ENCODE measurements at places on chromosomes 12 and 14.

GRCh38 chr14:85853996-85854526 is 324.1 kb downstream of the FLRT2 start:
- no peak for DNase-seq

- DNase-seq = no peak
Observed at GRCh38 chr12:24738441-24738840, 210.5 kb downstream of the BCAT1 start.

GRCh38 chr12:124694846-124695497 is 127.6 kb upstream of the NCOR2 start:
- no peak for DNase-seq

DNA sequence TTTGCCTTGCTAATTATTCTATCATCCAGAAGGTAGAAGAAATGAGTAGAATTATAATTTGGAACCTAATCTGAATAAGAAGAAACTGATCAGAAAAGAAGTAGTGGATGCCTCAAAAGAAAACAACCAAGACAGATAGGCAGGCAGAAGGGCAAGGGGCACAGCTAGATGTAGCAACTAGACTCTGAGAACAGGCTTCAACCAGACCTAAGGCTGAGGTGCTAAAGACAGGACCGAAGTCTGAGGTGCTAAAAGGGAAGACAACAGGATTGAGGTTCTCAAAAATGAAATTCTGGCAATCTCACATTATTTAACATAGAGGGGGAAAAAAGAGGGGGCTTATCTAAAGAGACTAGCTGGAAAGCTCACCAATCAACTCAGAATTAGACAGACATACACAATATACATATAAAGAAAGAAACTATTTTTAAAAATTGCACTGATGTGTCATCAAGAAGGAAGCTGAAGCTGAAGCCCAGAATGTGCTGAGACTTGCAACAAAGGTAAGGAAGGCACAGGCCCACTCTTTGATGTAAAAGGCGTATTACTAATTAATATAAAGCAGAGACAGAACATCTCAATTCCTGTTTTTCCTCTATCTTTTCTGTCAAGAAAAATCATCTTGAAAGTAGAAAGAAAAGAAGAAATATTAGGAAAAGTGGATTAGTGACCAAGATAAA is 43.8 kb upstream of the CSRNP2 start:
- no peak for DNase-seq

- no peak for DNase-seq
Observed at GRCh38 chr14:92415969-92416368, 93.0 kb downstream of the SLC24A4 start.

- DNase-seq = no peak
Observed at GRCh38 chr12:115871714-115872113, 405.8 kb downstream of the MED13L start.

DNA sequence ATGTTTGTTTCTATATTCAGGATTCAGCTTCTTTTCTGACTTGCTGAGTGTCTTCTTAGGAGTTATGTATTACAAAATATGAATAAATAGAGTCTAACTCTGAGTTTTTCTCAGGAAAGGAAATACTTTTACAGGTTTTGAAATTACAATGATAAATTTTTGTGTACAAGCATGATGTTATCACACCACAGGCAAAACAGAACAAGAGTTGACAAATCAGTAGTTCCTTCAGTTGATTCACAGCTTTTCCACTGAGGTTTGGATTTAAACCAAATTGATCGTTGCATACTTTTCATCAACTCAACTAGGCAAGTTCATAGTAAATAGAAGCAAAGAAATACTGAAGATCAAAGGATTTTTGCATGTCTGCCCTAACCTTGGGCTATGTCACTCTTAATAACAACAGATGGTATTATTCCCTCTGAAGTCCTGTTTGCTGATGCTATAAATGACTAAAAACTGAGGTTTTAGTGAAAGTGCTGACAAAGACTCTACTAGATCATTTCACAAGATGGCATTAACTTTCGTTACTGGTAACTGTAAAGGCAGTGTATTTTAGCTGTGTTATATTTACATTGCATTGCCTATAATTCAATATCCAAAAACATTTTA is 520.2 kb downstream of the FLRT2 start:
- DNase-seq = no peak

DNA sequence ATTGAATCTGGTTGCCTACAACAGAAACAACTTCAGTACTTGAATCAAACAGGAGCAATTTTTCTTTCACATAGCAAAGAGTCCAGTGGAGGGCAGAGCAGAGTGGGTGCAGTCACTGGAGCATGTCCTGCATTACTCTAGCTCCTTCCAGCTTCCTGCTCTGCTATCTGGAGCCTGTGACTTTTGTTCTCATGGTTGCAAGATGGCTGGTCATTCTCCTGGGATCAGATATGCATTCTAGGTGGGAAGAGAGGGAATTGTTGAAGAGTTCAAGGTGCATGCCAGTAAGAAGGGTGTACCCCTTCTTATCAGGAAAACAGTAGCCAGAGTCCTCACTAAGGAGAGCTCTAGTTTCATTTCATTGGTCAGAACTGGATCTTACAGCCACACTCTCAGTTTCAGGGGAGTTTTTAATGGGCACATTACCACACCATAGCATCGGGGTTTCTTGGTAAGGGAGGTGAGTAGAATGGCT is 8.0 kb downstream of the IFT43 start:
- DNase-seq = no peak

DNA sequence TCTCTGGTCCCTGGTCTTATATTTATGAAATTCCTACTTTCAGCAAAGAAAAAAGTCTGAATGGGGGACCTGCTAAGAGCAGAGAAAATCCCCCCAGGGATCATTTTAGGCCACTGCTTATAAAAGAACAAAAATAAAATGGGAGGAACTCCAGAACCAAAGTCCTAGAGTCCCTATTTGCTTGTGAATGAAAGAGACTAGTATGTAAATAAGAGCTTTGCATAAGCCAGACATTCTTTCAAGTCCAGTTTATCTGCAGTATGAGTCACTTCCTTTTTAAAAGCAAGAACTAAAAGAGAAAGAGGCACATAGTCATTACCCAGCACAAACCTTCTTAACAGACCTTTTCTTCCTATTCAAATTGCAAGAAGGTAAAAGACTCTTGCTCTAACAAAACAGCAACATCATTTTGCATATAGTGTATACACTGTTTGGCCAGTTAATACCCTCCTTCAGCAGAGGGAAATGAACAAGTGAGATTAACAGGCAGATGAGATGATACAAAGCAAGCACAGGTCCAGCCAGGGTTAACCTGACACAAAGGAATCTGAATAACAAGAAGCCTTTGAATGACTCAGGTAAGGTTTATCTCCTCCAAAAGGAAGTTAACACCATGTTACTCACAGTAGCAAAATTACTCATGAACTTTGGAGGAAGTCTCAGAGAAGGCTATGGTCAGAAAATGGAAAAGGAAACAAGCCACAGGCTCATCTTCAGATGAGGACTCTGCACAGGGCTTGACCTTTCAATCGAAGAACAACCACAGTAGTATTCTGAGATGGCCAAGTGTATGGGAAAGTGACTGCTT is 87.3 kb downstream of the PHLDA1 start:
- no peak for DNase-seq

GRCh38 chr12:15592934-15593333 is 196.3 kb downstream of the EPS8 start:
- DNase-seq = no peak

DNA sequence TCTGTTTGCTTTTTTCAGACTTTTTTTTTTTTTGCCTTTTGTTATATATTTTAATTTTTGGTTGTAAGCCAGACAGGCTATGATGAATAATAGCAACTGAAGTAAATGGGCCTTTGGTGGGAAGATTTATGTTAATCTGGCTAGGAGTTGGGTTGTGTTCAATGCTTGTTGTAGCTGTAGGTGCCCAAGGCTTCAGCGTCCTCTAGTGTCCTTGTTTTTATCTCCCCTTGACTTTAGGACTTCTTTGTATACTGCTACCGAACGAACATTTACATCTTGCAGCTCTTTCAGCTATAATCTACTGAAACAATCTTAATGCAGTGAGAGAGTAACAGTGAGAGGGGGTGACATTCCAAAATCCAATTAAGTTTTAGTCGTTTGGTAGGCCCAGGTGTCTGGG is 848.4 kb upstream of the FBXO33 start:
- DNase-seq = no peak

GRCh38 chr12:111275308-111275707 is 93.6 kb downstream of the PHETA1 start:
- DNase-seq = no peak

DNA sequence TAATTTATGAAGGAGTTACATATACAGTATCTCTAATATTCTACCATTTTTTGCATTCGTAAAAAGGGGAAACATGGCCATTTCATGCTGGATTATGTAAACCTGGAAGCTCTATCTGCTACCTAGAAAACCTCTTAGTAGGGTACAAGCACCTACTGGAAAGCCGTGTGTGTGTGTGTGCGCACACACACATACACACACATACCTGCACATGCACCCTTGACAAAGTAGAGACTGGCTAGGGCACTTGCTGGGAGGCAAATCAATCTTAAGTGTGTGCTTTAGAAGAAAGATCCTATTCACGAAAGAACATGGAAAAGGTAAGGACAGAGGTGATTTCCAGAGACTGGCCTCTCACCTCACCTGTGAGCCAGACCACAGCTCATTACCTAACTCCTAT is 190.8 kb downstream of the SLC5A8 start:
- DNase-seq = no peak

DNA sequence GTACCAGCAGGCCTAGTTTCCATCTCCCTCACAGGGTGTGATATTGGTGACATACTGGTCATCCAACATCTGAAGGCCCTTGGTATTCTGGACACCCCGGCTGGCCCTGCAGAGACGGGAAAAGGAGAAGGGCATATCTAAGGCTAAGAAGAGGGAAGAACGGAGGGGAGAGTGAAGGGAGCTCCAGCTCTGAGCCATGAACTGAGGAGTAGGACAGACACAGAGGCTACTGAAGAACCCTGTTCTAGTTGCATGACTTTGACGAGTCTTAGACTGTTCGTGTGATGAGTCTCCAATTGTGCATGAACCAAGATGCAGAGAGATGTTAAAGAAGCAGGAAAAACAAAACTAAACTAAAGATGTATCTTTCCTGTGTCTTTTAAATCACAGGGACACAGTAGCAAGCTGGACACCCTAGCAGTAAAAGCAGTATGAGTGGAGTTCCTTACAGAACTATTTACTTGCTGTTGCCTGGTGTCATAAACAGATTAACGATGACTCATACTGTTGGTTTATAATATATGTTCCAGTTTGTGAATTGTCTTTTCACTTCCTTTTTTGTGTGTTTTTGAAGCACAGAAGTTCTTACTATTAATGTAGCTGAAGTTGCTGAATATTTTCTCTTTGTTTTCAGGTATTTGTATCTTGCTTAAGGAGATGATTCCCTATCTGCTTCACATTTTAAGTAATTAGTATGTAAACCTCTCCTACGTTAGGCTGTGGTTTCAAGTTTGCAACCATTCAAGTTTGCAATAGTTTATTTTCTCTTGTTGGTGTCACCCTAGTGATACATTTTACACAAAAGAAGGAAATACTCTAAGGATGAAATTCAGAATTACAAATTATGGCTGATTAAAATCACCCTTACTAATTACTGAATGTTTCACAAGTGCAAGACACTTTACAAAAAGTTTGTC is 15.7 kb downstream of the FAR2 start:
- DNase-seq = no peak

GRCh38 chr14:94157197-94157596 is 16.9 kb upstream of the PPP4R4 start:
- DNase-seq = no peak

- no peak for DNase-seq
Observed at GRCh38 chr12:45469902-45470301, 254.0 kb downstream of the ANO6 start.

- DNase-seq = no peak
Observed at GRCh38 chr12:116418551-116418950, 140.6 kb upstream of the MAP1LC3B2 start.

- DNase-seq = no peak
Observed at GRCh38 chr14:105665247-105665950, 139.0 kb downstream of the TMEM121 start.

GRCh38 chr14:71497645-71498086 is 434.6 kb upstream of the RGS6 start:
- DNase-seq = no peak

DNA sequence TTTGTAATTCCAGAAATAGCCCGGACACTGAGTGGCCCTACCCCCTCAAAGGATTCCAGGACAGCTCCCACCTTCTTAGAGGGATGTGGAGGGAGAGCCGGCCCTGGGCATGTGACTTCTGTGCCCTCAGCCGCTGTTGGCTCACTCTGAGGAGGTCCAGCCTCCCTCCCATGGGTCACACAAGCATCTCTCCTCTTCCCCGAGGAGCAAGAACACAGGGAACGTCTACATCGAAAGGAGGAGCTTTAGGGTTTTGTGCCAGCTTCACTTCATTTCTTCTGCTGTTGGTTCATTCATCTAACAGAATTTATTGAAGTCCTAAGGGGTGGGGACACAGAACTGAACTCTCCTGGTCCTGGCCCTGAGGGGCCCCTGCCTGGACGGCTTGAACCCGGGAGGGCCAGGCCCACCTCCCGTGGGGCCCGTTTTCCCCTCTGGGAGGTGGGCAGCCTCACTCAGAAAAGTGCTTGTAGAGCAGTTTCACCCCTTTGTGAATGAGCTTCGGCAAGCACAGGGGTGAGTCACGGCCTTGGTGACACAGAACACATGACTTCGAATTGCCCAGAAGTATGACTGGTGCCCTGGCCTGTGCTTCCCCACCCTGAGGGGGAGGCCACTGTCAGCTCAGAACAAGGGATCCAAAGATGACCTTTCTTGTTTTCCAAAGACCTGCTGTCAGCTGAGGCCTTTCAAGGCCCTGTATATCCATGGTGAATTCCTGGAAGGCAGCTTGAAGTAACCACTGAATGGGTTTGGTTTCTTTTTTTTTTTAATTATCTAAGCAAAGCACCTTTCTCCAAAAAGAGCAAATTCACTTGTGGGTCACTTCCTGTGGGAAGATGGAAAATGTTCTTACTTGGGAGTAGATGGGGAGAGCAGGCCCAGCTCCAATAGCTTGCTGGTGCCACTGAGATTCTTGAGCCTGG is 39.2 kb downstream of the NFKBIA start:
- peak; percentile 14 for DNase-seq

DNA sequence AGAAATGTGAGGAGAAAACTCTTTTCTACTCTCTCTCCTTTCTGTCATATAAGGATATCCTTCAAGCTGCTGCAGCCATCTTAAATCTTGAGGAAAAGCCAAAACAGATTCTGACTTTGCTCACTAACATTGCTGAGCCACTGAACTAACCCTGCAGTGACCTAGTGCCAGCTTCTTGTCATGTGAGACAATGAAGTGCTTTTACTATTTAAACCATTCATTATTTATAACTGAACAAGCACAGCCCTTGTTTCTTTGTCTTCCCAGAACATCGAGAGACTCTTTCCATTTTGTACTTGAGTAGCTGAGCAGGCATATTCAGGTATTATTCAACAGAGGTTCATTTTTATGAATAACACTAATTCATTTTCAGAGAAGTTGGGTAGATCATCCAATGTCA is 455.0 kb upstream of the TMPO start:
- DNase-seq = no peak

DNA sequence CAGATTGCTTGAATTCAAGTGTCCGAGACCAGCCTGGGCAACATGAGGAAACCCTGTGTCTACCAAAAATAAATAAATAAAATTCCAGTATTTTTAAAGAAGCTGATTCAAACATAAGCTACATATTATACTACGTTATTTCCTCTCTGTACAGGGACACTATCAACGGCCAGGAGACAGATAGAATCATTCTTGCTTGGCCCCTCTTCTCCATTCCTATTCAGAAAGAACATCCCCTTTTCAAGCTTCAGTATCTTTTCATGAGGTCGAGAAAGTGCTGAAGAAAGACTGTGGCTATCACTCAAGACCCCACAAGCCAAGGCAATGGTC is 314 bp upstream of the DHRS7 start:
- no peak for DNase-seq

- DNase-seq = peak; percentile 22
Observed at GRCh38 chr12:6285063-6285477, 25.4 kb upstream of the PLEKHG6 start.

- DNase-seq = no peak
Observed at GRCh38 chr14:33567023-33567728, 383.7 kb downstream of the EGLN3 start.
